ENCODE measurements at places on chromosomes 2 and 18.

GRCh38 chr2:49801898-49802450 is 647.7 kb upstream of the FSHR start:
- no peak for DNase-seq

- DNase-seq: no peak
These were observed 131.5 kb downstream of the ZNF532 start for GRCh38 chr18:58996131-58996641.

- no peak for DNase-seq
These were observed 139.2 kb downstream of the CCDC102B start for GRCh38 chr18:68937029-68937599.

DNA sequence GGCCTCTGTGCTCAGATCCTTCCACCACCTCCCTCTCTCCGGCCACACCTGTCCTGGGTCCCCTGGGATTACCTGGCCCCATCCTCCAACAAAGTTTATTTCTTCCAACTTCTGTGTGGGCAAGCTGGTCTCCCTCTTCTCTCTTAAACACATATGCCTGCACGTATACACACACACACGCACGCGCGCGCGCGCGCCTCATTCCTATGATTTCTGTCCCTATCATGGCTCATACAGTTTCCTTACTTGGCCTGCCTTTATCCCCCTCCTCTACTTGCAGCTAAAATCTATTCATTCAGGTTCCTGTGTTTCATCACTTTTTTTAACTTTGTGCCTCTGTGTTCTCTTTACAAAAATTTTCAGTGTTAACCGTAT is 96.4 kb downstream of the LOXHD1 start:
- DNase-seq: no peak

- no peak for DNase-seq
These were observed 167.2 kb upstream of the REV1 start for GRCh38 chr2:99656994-99657393.

DNA sequence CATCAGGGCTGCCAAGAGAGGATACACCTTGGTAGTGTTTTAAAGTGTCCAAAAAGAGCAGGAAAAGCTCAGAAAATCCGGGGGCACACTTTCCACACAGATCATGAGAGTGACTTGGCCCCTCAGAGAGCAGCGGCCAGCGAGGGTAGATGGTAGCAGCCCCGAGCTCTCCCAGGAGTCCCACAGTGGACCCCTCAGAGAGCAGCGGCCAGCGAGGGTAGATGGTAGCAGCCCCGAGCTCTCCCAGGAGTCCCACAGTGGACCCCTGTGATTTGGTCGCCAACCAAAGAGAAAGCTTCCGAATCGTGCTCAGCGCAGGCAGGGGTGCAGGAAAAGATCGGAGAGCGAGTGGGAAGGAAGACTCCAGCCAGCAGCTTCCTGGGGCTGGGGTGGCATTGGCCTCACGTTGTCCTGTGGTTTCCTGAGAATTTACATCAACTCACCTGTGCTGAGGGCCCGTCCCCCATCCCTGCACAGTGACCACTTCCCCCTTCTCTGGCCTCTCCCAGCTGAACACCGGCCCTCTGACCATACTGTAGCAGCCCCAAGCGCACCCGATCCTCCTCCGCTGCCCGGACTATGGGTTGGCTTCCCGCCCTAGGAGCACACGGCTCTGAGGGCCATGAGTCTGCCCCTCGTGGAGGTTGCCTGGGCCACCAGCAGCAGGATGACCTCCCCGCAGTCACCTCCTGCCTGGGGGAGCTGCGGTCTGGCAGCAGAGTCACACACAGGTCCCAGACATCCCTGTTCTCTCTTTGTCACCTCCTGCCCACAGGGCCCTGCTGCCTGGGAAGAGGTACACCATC is 33.7 kb downstream of the MTERF4 start:
- no peak for DNase-seq

- no peak for DNase-seq
These were observed 47.0 kb downstream of the CAB39 start for GRCh38 chr2:230759481-230760167.

- no peak for DNase-seq
These were observed 169.6 kb downstream of the GLI2 start for GRCh38 chr2:120905298-120905697.

DNA sequence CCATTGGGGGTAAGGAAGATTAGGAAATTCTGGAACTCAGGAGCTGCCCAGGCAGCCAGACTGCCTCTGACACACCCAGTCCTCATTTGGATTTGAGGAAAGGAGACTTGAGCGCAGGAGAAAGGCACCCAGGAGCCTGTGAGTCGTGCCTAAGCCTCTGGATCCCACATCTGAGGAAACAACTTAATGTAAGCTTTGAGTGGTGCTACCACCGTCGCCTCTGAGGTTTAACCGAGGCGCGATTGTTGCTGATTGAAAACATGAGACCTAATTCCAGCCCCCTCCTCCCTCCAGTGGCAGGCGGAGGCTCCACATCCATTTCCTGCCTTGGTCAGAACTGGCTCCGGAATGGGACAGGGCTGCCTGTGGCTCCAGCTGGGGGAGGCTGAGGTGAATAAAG is 176.7 kb upstream of the PKDCC start:
- peak; percentile 34 for DNase-seq

DNA sequence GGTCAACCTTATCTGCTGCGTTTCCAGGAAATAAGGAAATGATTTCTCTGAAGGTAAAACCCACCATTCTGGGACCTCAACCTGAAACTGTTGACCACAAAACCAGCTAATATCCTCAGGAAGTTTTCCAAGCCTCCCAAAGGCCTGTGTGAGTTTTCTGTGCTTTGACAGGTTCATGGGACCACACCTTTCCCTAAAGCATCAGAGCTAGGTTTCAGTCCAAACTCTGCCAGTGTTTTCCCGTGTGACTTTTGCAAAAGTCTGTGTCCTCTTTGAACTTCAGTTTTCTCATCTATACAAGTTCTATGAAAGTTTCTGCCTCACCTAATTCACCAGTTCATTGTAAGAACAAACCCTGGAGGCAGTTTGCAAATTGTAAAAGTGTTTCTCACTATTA is 39.8 kb downstream of the VSNL1 start:
- DNase-seq: no peak

- DNase-seq: no peak
These were observed 258.5 kb downstream of the PTGR3 start for GRCh38 chr18:74950479-74950878.

DNA sequence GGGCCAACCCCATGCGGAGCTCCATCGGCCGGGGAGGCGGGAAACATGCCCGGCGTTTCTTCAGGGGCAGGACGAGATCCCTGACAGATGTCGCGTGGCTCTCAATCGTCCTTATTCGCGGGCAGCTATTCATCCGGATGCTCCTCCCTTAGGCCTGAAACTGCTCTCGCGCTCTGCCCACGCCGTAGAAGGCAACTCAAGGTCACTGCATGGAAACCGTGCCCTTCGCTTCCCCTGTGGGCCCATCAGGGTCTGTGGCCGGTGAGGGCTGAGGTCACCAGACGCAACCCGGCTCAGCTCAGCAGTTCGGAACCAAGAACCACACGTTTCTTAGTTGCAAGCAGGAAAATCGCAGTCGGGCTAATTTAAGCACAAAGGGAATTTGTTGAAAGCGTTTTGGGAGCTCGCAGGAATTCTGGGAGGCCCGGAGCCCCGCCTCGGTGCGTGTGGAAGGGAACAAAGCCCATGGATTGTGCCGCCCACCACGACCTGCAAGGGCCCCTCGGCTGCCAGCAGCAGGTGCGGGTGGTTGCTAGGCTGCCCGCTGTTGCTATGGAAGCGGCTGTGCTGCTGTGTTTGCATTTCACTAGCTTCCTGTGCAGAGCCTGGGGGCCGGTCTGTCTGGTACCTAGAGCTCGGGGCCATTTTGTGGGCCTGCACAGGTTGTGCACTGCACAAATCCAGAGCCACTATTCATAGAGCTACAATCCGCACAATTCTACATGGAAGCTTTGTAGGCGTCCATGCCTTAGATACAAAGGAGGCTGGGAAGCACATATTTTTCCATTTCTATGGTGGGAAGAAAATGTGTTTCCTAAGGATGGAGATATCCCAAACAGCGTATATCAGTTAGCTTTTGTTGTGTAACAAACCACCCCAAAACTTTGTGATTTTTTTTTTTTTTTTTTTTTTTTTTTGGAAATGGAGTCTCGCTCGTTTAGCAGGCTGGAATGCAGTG is 6.0 kb upstream of the ALLC start:
- no peak for DNase-seq

- DNase-seq: no peak
These were observed 1.7 kb downstream of the FOSL2 start for GRCh38 chr2:28394331-28394877.

GRCh38 chr2:165197346-165197745 is 6.5 kb downstream of the SCN3A start:
- no peak for DNase-seq

DNA sequence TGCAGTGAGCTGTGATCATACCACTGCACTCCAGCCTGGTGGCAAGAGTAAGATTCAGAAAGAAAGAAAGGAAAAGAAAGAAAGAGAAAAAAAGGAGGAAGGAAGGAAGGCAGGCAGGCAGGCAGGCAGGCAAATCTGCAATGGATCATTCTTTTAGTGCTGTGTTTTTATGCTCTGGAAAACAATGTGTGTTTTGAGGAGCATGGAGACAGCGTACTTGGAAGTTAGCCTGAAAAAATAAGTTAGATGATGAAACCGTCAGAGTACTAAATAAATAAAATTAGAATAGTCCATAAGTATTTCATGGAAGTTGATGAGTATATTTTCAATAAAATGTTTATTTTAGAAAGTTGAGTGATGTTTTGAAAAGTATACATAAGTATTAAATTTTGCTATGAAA is 366.4 kb upstream of the CDH20 start:
- no peak for DNase-seq

DNA sequence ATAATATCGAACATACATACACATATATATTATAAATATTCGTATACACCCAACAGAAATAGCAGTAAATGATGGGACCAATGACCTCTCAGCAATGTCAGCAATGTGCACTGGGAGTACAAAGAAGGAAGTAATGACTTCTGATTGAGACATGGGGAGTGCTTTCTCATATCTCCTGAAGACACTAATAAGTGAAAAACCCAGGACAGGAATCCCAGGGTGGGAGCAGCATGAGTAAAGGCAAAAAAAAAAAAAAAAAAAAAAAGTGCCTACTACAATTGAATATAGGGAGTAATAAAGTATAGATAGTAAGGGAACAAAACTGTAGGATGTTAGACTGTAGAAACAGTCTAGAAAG is 491.3 kb downstream of the IRS1 start:
- no peak for DNase-seq

GRCh38 chr2:103945083-103945482 is 908.8 kb upstream of the POU3F3 start:
- no peak for DNase-seq

GRCh38 chr2:179936654-179937053 is 70.4 kb downstream of the CWC22 start:
- DNase-seq: no peak

- DNase-seq: peak; percentile 24
These were observed 56.8 kb downstream of the ATF2 start for GRCh38 chr2:175111200-175111657.

GRCh38 chr2:182921234-182921633 is 54.8 kb upstream of the FRZB start:
- no peak for DNase-seq

GRCh38 chr2:144518748-144519596 is 947 bp downstream of the ZEB2 start:
- DNase-seq: no peak

DNA sequence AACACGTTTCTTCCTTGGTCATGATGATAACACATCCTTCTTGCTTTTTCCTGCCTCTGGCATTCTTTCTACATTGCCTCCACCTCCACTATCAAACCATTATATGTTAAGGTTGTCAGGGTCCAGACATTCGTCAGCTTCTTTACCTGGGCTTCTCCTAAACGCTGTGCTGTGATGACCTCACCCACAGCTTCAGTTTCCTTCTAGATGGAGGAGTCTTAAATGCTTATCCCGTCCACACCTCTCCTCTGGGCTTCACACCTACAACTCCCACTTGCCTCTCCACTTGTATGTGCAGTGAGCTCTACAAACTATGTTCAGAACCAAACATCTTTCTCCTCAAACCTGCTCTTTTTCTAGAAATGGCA is 666 bp upstream of the STAT1 start:
- DNase-seq: no peak

GRCh38 chr2:10537522-10538199 is 89.5 kb upstream of the ODC1 start:
- DNase-seq: no peak

DNA sequence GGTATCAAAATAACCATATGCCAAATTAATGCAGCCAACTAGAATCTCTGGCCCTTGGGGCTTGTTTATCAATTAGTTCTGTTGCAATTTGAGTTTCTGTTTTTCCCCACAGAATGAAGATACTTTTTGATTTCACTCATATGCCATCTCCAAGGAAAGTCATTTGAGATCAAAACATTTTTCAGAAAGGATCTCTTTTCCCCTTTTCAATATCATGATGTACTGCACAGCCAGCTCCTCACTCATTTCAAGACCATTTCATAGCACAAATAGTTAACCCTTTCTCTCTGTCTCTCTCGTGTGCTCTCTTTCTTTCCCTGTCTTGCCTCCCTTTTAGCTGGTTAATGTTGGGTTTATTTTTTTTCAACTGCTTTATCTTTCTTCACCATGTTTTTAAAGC is 387.3 kb downstream of the STK39 start:
- no peak for DNase-seq

DNA sequence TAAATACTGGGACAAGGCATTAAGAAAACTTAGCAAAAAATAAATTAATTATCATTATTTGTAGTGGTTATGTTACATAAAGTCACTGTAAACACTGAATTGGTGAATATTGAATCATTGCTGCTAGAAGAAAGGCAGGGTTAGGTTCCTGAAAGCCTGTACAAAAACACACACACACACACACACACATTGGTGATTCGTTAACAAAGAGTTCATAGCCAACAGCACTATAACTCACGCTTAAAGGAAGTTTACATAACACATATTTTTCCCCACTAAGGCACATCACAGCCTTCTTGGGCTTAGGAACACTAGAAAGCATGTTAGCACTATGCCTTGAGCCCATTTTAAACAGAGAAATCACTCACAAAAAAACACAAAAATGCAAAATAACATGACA is 690.0 kb upstream of the PIK3C3 start:
- DNase-seq: peak; percentile 19

GRCh38 chr2:217449444-217449843 is 553.4 kb downstream of the TNS1 start:
- no peak for DNase-seq

DNA sequence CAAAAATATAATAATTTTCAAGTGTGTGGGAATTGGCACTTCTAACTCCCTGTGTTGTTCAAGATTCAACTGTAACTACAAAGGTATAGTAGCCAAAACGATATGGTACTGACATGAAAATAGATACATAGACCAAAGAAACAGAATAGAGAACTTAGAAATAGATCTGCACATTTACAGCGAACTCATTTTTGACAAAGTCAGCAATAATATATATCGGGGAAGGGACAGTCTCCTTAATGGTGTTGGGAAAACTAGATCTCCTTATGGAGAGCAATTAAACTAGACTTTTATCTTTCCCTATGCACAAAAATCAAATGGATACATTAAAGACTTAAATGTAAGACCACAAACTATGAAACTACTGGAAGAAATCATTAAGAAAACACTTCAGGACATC is 1530.6 kb upstream of the SLC39A10 start:
- DNase-seq: no peak

DNA sequence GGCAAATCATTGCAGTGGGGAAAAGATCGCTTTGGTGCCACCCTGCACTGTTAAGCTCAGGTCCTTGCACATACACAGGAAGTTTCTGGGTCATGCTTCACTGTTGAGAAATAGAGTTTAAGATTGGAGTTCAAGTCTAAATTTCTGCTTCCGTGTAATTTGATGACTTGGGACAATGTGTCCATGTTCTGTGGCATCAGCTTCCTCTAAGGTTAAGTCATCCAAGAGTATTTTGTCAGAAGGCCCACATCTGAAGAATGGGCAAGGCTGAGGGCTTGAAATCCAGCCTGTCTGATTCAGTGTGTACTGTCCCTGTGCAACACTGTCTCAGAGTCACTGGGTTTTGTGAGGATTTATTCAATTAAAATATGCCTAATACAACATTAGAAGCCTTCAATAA is 880.7 kb downstream of the SUCLG1 start:
- DNase-seq: no peak
